Stimulated activated CD4-positive, alpha-beta T cell treated with anti-CD3 and anti-CD28 coated beads, Interleukin-15, amount 100 ng/mL, for 1 hour (primary cell): ENCODE measurements at places on chromosomes 12 and 14.

DNA sequence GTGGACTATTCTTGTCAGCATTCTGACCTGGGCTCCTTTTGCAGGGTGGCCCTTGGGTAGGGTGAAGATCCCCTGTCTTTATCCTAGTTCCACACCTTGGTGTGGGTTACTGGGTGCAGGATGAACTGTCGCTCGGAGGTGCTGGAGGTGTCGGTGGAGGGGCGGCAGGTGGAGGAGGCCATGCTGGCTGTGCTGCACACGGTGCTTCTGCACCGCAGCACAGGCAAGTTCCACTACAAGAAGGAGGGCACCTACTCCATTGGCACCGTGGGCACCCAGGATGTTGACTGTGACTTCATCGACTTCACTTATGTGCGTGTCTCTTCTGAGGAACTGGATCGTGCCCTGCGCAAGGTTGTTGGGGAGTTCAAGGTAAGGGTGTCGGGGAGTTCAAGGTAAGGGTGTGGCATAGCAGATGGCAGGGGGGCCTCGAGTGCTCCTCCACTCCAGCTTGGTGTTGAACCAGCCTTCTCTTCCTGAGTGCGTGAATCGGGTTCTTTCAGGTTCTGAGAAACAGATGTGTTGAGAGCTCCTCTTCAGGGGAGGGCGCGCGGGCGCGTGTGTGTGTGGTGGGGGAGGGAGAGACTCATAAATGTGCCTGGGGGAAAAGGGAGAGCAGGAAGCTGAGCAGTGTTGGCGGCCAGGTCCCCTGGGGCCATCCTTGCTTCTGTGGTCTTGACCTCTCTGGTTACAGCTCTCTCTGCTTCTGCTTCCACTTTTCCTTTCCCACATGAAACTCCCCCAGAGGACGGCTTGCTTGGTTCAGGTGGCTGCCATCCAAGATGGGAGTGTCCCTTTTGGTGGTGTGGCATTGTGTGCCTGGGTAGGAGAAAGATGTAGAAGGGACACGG lies 4.0 kb downstream of the ATG101 start:
- no peak for DNase-seq

GRCh38 chr12:101666052-101666728 lies 31.2 kb upstream of the CHPT1 start:
- no peak for DNase-seq

GRCh38 chr14:73249108-73249507 lies 11.8 kb downstream of the PAPLN start:
- DNase-seq = no peak

GRCh38 chr12:86435053-86435452 lies 178.9 kb upstream of the MGAT4C start:
- no peak for DNase-seq

- DNase-seq = no peak
These were observed 32.2 kb downstream of the SH2B3 start for GRCh38 chr12:111437816-111438454.

- no peak for DNase-seq
These were observed 32.0 kb upstream of the PRPF39 start for GRCh38 chr14:45051896-45052295.

DNA sequence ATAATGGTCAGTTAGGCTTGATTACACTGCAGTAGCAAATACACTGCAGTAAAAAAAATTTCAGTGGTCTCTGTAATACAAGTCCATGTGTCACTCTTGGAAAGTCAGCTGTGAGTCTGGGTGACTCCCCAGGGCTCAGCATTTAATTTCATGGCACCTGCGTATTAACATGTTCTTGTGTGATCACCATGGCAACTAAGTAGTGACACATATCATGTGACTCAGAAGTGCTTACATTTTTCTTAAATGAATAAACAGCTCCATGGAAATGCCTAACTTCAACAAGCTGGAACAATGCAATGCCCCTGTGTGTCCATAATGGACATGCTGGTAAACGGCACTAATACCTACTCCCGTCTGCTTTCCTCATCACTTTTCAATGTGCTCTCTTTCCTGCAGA lies 88.5 kb upstream of the ANO4 start:
- DNase-seq = no peak
